ENCODE measurements at places on chromosomes 1 and 21. TPM values are rescaled to one million over a fixed set of nuclear protein-coding genes. Genes with fewer than 3 reads are reported as not detected.

- no peaks in the 10 kb centered on the region for H3K4me1 ChIP-seq
- no peak overlapping the region for H3K27ac ChIP-seq
- H3K4me3 ChIP-seq: no peak overlapping the region
- H3K27me3 ChIP-seq: no peaks in the 10 kb centered on the region
Measured at GRCh38 chr21:21236996-21237395, 238.8 kb downstream of the NCAM2 start.

Gene MSH4
- total RNA-seq: 0.20 TPM

Gene HS2ST1
- total RNA-seq: 21.3 TPM

GRCh38 chr1:226360106-226360746 is 47.7 kb downstream of the PARP1 start:
- no peak overlapping the region for H3K4me3 ChIP-seq
- no peak overlapping the region for H3K27ac ChIP-seq
- no peaks in the 10 kb centered on the region for H3K27me3 ChIP-seq
- no peak for DNase-seq

DNA sequence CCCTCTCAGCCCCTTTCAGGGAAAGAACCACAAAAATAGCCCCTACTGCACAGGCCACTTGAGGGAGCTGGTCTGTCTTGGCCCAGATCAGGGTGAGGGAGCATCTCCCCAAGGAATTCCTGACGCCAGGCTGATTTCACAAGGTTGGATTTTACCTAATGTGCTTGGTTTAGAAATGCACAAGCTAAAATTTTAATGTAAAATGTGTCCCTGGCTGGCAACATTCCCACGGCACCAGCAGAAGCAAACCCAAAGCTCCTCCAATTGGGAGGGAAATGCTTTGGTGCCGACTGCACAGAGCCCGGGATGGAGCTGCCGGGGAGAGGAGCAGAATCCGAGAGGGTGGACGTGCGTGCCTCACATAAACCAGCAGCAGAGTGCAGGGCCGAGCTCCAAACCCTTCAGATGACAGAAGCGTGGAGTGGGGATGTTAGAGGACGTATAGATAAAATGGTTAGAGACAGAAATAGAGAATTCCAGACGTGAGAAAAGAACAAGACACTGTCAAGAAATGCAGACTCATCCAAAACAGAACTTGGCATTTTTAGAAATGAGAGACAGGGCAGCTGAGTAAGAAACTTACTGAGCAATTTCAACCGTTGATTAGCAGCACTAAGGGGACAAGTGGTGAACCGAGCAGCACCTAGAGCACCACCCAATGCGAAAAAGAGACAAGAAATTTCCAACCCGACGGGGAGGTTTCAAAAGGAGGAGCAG is 41.6 kb upstream of the TMEM52 start:
- DNase-seq: no peak
- no peak overlapping the region for H3K27ac ChIP-seq
- H3K4me3 ChIP-seq: no peak overlapping the region
- peaks cover 3% of the 10 kb centered on the region for H3K27me3 ChIP-seq

- no peaks in the 10 kb centered on the region for H3K27me3 ChIP-seq
- no peak overlapping the region for H3K27ac ChIP-seq
- peaks cover 4% of the 10 kb centered on the region for H3K36me3 ChIP-seq
Measured at GRCh38 chr21:25893191-25893590, 158.4 kb downstream of the GABPA start.

GRCh38 chr21:45543710-45544448 is 1.6 kb upstream of the SLC19A1 start:
- H3K4me3 ChIP-seq: no peak overlapping the region
- peak; percentile 18 for DNase-seq
- no peaks in the 10 kb centered on the region for H3K27me3 ChIP-seq

DNA sequence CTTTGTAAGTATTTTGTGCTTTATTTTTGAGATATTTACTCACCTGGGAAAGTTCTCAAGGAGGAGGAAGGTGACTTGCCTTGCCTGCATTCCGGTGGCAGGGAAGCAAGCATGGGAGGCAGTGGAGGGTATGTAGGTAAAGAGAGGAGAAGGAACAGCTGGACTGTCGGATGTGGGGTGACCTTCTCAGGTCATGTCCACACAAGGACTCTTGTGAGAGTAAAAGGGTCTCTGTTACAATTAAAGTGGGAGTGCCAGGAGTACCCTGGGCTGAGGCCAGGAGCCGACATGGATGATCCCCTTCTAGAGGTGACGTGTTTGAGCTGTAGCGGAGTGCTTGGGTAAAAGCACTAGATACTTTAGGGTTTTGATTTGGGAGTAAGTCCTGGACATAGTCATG is 25.0 kb downstream of the UBE4B start:
- no peak overlapping the region for H3K4me3 ChIP-seq
- H3K36me3 ChIP-seq: no peaks in the 10 kb centered on the region
- H3K4me1 ChIP-seq: no peaks in the 10 kb centered on the region
- no peaks in the 10 kb centered on the region for H3K27me3 ChIP-seq
- DNase-seq: no peak
- H3K27ac ChIP-seq: no peak overlapping the region

- no peaks in the 10 kb centered on the region for H3K36me3 ChIP-seq
- no peaks in the 10 kb centered on the region for H3K27me3 ChIP-seq
- no peak overlapping the region for H3K4me3 ChIP-seq
- H3K27ac ChIP-seq: no peak overlapping the region
Measured at GRCh38 chr1:75097654-75098053, 36.5 kb upstream of the LHX8 start.
